Osteoblast (primary cell): ENCODE measurements at places on chromosomes 2 and 18.
A peak's percentile ranks its signal among the peaks of the same experiment; 100 is the strongest.

DNA sequence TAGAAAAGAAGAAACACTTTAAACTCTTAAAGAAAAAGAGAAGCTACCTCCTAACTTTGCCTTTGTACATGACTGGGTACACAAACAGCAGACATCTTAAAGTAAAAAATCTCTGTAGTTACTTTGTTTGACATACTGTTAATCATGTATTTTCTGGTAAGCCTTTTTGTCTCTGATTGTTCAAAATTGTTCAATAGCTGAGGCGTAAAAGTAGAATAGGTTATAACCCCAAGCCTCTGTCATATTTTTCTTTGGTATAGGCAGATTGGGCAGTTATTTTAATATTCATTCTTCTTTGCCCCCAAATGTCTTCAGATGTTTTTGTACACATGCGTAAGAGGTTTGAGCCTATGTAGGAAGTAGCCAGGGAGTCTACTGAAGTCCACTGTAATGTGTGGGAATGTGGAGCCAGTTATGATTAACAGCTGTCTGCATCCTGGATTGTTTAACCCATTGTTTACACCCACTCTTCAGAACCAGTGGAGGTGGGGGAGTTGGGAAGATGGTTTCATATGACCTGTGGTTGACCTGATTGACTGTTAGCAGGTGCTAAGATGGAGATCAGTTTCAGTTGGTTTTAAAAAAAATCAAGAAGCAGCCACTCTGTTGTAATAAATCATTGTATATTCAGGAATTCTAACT is 150.5 kb downstream of the TANC1 start:
- H3K36me3 ChIP-seq, result no peaks in the 10 kb centered on the region
- H3K27ac ChIP-seq, result no peak overlapping the region
- H3K4me3 ChIP-seq, result no peak overlapping the region

DNA sequence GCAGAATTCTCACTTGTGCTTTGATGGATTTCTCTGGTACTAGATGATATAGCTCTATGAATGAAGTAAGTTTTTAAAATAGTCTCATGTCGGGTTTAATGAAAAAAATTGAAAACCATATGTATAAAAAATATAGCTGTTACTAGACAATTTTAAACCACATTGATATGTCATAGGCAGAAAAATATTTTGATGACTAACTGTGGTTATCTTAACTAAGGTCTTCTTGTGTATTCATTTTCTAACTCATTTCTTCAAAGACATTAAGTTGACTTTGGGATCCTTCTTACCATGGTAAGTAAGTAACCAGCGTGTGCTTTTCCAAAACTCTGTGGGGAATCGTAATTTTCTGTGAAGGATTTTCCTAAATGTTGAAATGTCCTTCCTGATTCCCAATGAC is 160.9 kb upstream of the COL3A1 start:
- H3K36me3 ChIP-seq, result no peaks in the 10 kb centered on the region
- H3K27me3 ChIP-seq, result no peaks in the 10 kb centered on the region
- no peak overlapping the region for H3K4me3 ChIP-seq
- H3K27ac ChIP-seq, result peak overlapping the region; percentile 92

GRCh38 chr2:152560166-152560565 is 157.1 kb downstream of the PRPF40A start:
- H3K4me1 ChIP-seq, result peaks cover 39% of the 10 kb centered on the region
- H3K4me3 ChIP-seq, result no peak overlapping the region
- no peak overlapping the region for H3K27ac ChIP-seq
- no peaks in the 10 kb centered on the region for H3K36me3 ChIP-seq
- no peak for DNase-seq

DNA sequence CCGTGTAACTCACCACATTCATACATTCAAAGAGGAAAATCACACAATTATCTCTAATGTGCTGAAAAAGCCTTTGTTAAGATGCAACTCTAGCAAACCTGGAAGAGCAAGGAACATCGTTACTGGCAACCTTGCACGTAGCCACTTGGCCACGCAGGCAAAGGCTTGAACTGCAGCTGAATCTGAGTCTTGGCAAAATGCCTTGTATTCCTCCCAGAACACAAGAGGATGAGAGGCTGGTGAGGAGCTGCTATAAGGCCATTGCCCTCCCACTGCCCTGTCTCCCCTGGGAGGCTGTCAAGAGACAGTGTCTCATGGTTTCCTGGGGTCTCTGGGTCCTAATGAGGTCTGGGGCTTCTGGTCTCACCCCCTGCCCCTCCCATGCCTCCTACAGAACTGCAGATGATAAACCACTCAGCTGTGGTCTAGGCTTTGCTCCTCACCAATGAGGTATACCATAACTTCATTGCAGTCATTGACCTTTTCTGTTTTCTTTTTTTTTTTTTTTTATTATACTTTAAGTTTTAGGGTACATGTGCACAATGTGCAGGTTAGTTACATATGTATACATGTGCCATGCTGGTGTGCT is 141.4 kb downstream of the SPP2 start:
- no peaks in the 10 kb centered on the region for H3K36me3 ChIP-seq
- DNase-seq, result no peak
- H3K4me1 ChIP-seq, result no peaks in the 10 kb centered on the region
- no peak overlapping the region for H3K27ac ChIP-seq
- peaks cover 18% of the 10 kb centered on the region for H3K27me3 ChIP-seq

DNA sequence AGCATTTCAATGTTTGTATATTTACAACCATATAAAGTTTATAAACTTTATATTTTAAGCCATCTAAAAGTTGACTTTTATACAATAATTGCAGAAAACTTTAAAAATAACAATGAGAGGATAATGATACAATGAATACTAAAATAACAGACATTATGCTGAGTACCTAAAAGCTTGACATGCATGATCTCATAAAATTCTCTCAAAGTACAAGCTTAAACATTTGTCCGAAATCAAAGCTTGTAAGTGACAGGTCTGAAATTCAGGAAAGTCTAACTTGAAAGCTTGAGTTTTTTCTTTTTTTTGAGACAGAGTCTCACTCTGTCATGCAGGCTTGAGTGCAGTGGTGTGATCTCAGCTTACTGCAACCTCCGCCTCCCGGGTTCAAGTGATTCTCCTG is 84.1 kb upstream of the FRZB start:
- H3K4me1 ChIP-seq, result peaks cover 30% of the 10 kb centered on the region
- peak; percentile 62 for DNase-seq
- no peak overlapping the region for H3K27ac ChIP-seq
- H3K27me3 ChIP-seq, result no peaks in the 10 kb centered on the region

- no peaks in the 10 kb centered on the region for H3K4me1 ChIP-seq
- no peaks in the 10 kb centered on the region for H3K27me3 ChIP-seq
- no peak for DNase-seq
- no peak overlapping the region for H3K27ac ChIP-seq
- H3K4me3 ChIP-seq, result no peak overlapping the region
- no peaks in the 10 kb centered on the region for H3K36me3 ChIP-seq
These were observed 418.6 kb downstream of the GALR1 start for GRCh38 chr18:77668219-77668618.

DNA sequence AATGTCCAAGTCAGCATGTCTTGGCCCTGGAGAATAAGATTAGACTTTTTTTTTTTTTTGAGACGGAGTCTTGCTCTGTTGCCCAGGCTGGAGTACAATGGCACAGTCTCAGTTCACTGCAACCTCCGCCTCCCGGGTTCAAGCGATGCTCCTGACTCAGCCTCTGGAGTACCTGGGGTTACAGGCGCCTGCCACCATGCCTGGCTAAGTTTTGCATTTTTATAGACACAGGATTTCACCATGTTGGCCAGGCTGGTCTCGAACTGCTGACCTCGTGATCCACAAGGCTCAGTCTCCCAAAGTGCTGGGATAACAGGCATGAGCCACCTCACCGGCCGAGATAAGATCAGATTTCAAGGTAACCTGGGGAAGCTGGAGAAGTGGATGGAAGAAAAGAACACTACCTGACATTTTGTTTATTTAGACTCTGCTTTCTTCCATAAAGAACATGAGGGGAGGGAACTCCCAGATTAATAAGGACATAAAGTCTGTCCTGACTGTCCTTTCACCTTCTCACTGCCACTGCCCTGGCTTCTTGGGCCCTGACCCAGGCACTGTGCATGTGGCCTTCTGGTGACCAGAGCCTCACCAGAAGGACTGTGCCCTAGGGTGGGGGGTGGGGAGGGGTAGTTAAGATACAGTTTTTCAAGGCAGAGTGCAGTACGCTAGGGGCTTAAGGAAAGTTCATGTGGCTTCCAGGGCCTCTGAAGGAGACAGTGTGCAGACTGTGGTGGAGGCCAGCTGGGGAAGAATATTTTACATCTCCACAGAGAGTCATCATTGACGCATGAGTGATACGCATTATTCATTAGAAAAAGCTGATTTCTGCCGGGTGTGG is 4.8 kb upstream of the IMPA2 start:
- no peaks in the 10 kb centered on the region for H3K36me3 ChIP-seq
- H3K27ac ChIP-seq, result peak overlapping the region; percentile 63
- H3K27me3 ChIP-seq, result no peaks in the 10 kb centered on the region
- DNase-seq, result peak; percentile 83
- H3K4me1 ChIP-seq, result peaks cover 6% of the 10 kb centered on the region

DNA sequence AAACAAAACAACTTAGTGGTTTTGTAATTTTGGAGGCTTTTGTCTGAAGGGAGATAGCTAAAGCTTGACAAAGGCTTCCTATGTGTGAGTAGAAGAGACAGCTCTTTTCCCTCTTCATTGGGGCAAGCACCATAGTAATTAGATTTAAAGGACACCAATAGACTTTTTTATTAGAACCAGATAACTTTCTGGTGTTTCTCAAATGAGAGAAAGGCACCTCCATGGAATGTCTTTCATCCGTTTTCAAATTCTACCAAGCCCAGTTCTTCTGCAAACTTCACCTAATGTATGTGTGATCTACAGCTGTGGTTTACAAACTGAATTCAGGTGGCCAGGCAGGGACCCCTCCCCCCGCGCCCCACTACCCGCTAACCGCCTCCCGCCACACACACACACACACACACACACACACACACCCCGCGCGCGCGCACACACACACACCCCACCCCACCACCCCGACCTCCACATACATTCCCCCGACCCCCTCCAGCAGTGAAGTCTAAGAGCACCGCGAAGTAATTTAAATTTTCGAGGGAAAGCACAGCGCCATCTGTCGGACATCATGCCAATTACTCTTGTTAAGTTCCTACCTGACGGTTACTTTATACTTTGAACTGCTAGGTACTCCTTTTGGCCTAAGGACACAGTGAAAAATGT is 31.6 kb upstream of the PPP1R1C start:
- peak; percentile 87 for DNase-seq
- peak overlapping the region; percentile 28 for H3K27ac ChIP-seq
- H3K36me3 ChIP-seq, result no peaks in the 10 kb centered on the region
- peaks cover 21% of the 10 kb centered on the region for H3K4me1 ChIP-seq
- no peaks in the 10 kb centered on the region for H3K27me3 ChIP-seq

GRCh38 chr2:38959938-38960608 is 70.4 kb downstream of the ARHGEF33 start:
- no peaks in the 10 kb centered on the region for H3K4me1 ChIP-seq
- H3K36me3 ChIP-seq, result no peaks in the 10 kb centered on the region
- H3K27me3 ChIP-seq, result peaks cover 6% of the 10 kb centered on the region
- H3K27ac ChIP-seq, result no peak overlapping the region
- peak overlapping the region; percentile 65 for H3K4me3 ChIP-seq
- DNase-seq, result peak; percentile 98

DNA sequence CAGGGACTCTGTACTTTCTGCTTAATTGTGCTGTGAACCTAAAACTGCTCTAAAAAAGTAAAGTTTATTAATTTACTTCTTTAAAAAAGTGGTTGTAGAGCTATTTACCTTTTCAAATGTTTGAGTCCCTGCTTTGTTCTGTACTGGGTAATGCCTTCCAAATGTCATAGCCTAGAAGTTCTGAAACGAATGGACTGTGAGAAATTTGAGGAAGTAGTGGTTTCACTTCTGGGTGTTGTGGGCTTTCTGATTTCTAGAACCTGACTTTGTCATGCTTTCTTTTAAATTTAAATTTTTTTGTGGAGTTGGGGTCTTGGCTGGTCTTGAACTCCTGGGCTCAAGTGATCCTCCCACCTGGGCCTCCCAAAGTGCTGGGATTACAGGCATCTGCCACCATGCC is 44.6 kb downstream of the SMAD4 start:
- DNase-seq, result no peak
- no peaks in the 10 kb centered on the region for H3K27me3 ChIP-seq
- H3K27ac ChIP-seq, result no peak overlapping the region
- H3K36me3 ChIP-seq, result peaks cover 21% of the 10 kb centered on the region
- H3K4me3 ChIP-seq, result no peak overlapping the region
- H3K4me1 ChIP-seq, result peaks cover 21% of the 10 kb centered on the region

- no peaks in the 10 kb centered on the region for H3K36me3 ChIP-seq
- H3K4me3 ChIP-seq, result no peak overlapping the region
- DNase-seq, result no peak
- H3K27ac ChIP-seq, result no peak overlapping the region
- H3K27me3 ChIP-seq, result no peaks in the 10 kb centered on the region
- no peaks in the 10 kb centered on the region for H3K4me1 ChIP-seq
These were observed 1123.3 kb upstream of the ACVR2A start for GRCh38 chr2:146721486-146721885.

- H3K4me3 ChIP-seq, result no peak overlapping the region
- H3K27ac ChIP-seq, result no peak overlapping the region
- no peaks in the 10 kb centered on the region for H3K4me1 ChIP-seq
- no peaks in the 10 kb centered on the region for H3K27me3 ChIP-seq
These were observed 281.1 kb downstream of the GALR1 start for GRCh38 chr18:77530732-77531131.

GRCh38 chr2:172813314-172813888 is 77.8 kb downstream of the RAPGEF4 start:
- H3K4me1 ChIP-seq, result no peaks in the 10 kb centered on the region
- no peak overlapping the region for H3K27ac ChIP-seq
- H3K27me3 ChIP-seq, result peaks cover 24% of the 10 kb centered on the region
- no peak for DNase-seq
- no peak overlapping the region for H3K4me3 ChIP-seq

DNA sequence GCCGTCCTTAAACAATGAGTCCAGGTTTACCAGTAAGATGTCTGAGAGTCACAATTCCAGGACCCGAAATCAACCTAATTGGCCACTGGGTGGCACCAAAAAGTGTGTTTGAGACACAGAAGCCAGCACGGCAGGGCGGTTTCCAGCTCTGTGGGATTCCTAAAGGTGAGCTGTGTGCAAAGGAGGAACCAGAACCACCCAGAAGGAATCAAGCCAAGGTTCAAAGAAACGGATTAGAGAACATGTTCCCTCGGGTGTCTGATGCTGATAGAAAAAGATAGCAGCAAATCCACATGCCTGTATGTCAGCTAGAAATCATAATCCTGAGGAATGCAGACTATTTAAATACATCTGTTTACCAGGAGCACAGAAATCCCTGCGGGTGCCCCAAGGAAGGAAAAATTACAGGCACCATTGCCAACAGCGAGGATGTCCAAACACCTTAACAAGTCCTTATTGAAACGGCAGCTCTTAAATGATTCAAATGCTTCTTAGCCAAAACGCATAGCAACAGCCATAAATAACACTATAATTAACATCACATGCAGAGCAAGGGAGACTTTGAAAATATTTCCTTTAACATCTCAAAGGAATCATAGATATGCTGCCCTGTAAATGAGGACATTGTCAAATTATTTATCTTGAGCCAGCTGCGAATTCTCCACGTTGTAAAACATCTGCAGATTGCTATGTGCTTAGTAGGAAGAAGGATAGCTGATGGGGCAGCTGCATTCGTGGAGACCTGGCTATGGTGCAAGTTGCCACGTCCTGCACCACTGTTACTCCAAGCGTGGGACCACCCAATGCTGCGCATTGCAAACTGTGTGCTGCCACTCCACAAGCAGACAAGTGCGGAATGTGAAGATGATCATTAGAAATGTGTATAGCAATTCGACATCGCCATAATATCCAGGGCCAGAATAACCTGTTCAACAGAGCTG is 318.7 kb upstream of the NCKAP5 start:
- H3K27ac ChIP-seq, result no peak overlapping the region
- H3K36me3 ChIP-seq, result no peaks in the 10 kb centered on the region
- H3K4me3 ChIP-seq, result no peak overlapping the region
- peak; percentile 88 for DNase-seq

- peaks cover 99% of the 10 kb centered on the region for H3K36me3 ChIP-seq
- peak overlapping the region; percentile 26 for H3K27ac ChIP-seq
- peaks cover 56% of the 10 kb centered on the region for H3K4me1 ChIP-seq
These were observed 25.7 kb downstream of the C2orf49 start for GRCh38 chr2:105362862-105363591.
